HFFc6 (cell line): ENCODE measurements at places on chromosomes 11 and 22.

DNA sequence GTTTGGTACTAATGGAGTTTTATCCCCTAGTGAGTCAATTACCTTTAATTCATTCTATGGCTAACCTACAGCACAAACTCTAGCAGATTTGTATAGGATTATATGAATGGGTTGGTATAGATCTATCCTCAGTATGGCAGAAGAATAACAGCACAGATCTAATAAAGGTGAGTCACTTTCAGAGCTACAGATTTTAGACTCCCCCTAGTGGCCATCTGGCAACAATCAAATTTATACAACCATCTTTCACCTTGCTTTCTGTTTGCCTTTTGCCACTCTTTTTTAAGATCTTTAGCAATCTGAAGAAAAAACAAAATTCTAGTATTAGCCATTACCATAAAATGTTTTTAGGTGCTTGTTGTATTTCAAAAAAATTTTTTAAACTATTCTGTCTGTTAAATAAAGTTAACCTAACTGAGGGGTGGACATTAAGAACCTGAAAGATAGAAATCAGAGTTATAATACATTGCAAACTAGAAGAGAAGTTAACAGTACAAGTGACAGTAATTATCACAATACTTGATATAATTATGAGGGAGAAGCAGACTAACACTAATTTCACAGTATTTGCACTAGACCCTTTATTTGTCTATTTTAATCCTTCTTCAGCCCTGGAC lies 25.8 kb downstream of the DDIAS start:
- DNase-seq: peak; percentile 54

DNA sequence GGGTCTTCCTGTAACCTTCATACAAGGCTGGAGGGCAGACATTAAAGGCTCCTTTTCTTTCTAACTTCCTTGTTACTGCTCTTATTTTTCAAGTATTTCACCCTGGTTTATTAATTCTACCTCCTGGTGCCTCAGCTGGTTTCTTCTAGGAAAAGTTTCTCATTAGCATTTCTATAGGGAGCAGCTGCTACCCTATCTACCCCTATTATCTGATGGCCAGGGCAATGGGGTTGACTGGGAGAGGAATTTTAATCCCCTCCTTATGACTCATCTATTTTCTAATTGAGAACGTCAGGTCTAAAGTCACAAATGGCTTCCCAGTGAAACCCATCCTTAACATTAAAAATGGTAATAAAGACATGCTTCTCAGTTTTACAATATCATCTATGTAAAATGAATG lies 5.0 kb downstream of the MAP6 start:
- DNase-seq: no peak

DNA sequence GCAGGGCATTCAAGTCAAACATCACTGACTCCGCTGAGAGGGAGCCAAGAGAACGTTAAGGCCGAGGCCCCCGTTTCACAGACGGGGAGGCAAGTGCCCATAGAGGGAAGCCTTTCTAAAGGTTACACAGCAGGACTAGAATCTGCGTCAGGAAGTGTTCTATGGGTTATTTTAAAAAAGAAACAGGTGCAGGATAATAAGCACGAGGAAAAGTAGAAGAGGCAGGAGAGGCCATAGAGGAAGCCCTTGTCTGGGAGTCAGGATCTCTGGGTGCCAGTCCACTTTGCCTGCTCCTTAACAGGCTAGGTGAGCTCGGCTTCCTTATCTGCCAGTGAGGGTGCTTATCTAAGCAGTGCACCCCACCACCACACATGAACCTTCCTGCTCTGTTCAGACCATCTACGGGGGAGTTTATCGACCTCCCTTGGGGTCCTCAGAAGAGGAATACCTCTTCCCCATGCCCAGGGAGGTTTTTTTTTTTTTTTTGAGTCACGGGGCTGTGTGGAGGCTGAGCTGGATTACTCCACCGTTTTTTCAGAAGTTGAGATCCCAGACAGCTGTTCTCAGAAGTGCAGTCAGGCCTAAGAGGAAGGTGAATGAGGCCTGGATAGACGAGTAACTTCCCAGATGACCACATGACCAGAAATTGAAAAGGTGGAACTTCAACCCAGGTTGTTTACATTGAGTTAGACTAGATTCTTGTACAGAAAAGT lies 1.2 kb upstream of the FCHSD2 start:
- DNase-seq: no peak

GRCh38 chr11:69241075-69241740 lies 52.7 kb upstream of the MYEOV start:
- DNase-seq: no peak

DNA sequence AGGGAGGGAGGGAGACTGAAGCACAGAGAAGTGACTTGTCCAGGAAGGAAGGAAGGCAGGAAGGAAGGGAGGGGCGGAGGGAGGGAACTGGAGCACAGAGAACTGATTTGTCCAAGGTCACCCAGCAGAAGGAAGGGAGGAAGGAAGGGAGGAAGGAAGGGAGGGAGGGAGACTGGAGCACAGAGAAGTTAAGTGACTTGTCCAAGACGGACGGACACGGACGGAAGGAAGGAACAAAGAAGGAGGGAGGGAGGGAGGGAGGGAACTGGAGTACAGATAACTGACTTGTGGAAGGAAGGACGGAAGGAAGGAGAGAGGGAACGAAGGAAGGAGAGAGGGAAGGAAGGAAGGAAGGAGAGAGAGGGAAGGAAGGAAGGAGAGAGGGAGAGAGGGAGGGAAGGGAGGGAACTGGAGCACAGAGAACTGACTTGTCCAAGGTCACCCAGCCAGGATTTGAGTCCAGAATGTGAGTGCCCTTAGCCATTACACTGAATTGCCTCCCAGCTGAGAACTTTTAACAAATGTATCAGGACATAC lies 1.5 kb downstream of the SLC35F2 start:
- DNase-seq: no peak

DNA sequence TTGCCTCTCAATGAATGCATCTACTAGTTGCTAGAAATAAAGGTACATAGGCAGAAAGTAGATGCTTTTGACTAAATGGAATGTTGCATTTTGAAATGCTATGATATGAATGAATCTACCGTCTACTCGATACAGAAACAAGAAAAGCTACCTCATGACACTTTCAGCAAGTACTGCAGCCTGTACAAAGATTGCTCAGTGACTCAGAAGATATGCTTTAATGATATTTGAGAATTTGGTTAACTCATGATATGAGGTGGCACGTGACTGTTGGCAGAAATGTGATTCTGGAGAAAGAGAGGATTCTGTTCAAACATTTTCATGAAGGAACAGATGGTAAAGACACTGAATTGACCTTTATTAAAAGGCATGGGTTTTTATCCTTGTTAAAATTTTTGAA lies 76.0 kb downstream of the HSD17B12 start:
- DNase-seq: peak; percentile 23

- DNase-seq: peak; percentile 36
These were observed 13.7 kb upstream of the SEC14L3 start for GRCh38 chr22:30485362-30485988.

- DNase-seq: no peak
These were observed 46.3 kb downstream of the PIK3C2A start for GRCh38 chr11:17161515-17161914.

- no peak for DNase-seq
These were observed 85.7 kb downstream of the BLID start for GRCh38 chr11:122030286-122030685.

GRCh38 chr11:113242767-113243397 lies 71.5 kb upstream of the TTC12 start:
- DNase-seq: peak; percentile 22

DNA sequence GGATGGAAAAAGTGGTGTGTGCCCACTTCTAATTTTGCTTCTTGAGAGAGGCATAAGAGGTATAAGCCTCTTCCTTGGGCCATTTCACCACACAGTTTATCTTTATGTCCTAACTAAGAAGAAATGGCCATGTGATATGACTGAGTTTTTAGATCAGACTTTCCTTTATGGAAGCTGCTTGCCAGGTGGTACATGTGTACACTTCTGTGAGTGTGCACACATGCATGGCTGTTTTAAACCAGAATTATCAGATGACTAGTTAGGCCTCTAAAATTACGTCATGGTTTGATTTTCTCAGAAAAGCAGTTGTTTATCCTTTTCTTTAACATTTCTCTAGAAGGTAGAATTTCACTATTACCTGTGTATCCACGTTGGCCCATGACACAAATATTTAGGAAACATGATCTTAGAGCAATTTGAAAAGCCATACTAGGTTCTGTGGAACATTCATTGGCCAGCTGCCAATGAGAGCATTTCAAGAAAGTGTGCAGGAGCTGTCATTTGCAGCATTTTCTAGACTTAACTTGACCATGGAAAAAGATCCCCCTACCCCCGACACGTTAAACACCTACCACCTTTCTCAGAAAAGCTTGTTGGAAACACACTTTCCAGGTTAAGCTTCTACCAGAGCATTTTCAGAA lies 109.2 kb upstream of the GAL start:
- DNase-seq: no peak

DNA sequence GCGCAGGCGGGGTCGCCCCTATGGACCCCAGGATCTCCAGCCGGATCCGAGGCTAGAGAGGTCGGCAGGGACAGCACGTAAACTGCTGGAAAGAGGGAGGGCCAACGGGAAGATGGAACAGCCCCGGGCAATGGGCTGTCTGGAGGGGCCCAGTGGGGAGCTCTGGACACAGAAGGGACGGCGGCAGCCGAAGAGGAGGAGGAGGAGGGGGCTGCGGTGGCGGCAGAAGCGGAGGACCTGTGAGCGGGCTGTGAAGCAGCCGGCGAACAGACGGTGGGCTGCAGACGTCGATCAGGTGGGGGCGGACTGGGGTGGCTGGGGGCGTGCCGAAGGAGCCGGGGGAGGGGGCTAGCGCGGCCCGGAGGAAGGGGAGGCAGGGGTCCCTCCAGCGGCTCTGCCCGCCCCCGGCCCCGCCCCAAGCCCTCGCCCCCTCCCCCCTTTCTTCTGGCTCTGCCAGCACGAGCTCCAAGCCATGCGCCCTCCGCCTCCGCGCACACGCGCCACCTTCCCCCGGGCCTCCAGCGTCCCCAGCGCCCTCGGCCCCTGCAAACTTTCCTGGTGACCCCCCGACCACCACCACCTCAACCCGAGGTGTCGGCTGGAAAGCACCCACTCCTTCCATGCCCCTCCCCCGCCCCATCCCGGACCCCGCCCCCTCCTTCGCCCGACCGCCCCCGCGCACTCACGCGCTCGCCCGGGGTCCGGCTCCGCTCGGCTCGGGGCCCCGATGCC lies 432 bp downstream of the TNKS1BP1 start:
- no peak for DNase-seq

DNA sequence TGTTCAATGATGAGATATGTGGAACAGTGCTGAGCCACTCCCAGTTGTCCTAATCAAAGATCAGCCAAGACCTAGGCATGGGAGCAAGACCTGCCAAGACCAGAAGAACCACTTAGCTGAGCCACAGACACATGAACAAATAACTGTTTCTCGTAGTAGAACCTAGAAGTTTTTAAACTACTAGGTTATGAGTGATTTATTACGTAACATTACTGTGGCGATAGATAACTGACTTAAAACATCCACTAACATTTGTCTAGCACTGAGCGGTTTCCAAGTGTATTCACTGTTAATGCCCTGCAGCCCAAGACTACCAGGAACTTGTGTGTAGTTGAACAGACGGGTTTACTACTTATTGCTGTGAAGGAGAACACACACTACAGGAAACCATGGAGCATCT lies 120.4 kb downstream of the SERGEF start:
- DNase-seq: no peak

DNA sequence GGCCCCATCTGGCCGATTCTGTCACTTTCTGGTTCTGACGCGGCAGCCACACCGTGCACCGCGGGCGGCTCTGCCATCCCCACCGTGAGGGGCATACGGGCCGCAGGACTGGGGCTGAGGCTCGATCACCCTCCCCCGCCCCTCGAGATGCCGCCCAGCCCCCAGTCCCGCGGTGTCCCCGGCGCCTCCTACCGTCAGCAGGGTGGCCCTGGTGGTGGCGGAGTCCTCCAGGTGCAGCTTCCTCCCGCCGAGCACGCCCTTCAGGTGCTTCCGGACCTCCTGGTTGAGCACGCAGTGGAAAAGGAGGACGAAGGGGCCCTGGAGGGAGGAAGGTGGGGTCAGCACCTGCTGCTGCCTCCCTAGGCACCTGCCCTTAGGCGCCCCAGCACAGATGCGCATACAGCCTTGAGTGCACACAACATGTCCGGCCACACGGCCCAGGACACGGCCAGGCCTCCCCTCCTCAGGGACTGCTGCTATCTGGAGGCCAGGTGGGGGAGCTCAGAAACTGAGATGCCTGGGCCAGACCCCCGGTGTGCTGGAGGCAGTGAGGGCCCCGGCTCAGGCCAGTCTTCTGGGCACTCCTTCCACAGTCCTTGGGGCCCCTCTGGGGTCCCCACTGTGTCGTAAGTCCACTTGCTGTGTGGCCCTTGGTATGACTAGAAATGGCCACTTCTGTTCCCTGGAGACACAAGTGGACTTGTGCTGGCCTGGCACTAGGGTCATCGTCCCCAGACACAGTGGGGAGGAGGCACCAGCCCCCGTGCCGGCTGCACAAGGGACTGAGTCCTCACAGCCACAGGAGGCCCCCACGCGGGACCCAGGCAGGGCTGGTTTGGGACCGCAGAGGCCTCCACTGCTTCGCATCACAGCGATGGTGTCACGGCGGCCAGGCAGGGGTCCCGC lies 31.5 kb downstream of the TRMU start:
- DNase-seq: no peak

DNA sequence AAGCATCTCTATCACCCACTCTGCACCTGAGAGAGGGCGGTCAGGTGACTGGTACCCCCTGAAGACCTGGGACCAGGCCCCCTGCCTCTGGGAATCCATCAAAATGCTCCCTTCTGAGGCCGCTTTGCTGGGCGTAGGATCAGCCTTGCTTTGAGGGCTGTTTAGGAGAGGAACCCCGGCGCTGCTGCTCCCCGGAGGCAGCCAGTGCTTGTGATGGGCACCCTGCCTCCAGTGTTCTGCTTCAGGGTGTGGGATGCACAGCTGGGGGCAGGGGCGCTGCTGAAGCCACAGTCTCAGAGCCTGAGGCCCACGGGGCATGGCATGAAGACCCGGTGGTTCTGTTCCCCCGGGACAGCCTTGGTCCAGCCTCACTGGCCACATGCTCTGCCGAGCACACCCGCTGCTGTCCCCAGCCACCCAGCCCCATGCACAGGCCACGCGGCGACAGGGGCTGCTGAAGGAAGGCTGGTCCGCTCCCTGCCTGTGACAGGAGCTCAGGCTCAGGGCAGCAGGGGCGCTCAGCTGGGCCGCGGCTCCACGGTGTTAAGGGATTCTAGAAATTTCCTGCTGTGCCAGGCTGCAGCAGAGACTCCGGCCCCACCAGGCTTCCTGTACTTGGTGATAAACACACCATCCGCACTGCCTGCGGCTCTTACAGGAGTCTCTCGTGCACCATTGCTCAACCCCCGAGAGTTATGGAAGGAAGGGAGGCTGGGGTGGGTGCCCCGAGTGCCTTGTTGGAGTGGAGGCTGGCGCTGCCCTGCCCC lies 91.0 kb downstream of the KCNQ1 start:
- no peak for DNase-seq

- no peak for DNase-seq
These were observed 116.5 kb downstream of the AASDHPPT start for GRCh38 chr11:106193956-106194355.
